Psoas muscle (tissue), 8 donors: ENCODE measurements at places on chromosomes 4 and X. TPM values are rescaled to one million over a fixed set of nuclear protein-coding genes. Genes with fewer than 3 reads are reported as not detected.
A peak's percentile ranks its signal among the peaks of the same experiment; 100 is the strongest.

CLIC2 gene
- total RNA-seq = 6.2 TPM

POU4F2 gene
- total RNA-seq = not detected

ART3 gene
- total RNA-seq = 218 TPM

RS1 gene
- not detected for total RNA-seq

PPARGC1A gene
- 7.8 TPM for total RNA-seq

TAF7L gene
- total RNA-seq = not detected

WDR19 gene
- 4.2 TPM for total RNA-seq

DNA sequence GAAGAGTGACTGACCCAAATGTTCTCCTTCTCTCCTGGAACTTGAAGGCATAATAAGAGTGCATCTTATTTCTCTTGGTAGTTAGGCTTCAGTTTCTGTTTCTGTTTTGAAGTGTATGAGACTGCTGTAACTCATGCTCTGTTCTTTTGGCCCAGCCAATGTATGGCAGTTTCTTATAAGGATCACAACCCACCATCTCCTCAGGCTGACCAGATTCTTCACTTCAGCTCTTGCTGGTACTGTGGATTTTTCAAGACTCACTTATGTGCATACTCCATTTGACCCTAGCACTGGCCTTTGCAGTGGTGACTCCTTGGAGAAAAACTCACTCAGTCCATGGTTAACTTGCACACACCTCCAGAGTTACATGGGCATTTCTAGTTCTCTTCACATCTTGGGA lies 9.6 kb upstream of the YTHDC1 start:
- no peak for DNase-seq
- H3K36me3 ChIP-seq = no peaks in the 10 kb centered on the region
- H3K27ac ChIP-seq = no peak overlapping the region
- H3K4me3 ChIP-seq = no peak overlapping the region
- no peaks in the 10 kb centered on the region for H3K27me3 ChIP-seq
- H3K4me1 ChIP-seq = no peaks in the 10 kb centered on the region

DNA sequence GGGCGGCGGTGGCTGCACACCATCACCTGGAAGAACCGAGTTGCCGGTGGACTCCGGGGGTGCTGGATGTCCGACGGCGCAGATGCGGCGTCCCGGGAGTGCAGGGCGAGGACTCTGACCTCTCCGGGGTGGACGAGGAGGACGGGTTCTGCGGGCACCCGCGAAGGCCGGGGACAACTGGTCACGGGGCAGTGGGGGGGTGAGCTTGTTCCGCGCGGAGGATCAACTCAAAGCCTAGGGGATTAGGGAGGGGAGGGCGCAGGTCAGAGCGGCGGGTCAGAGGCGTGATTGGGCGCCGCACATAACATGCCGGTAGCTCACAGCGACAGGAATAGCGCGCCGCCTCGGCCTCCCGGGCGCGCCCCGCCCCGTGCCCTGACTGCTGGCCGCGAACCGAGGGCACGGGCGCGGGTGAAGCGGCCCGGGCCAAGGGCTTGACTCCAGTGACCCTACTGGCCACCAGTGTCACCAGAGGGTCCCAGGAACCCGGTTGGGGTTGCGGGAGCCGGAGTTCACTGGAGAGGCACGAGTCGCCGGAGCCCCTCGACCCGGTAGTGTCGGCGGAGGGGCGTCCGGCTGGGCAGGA lies at the start of gene KLHL34:
Gene KLHL34 (minus strand): TSS at position 179 of the 586 bp plus-strand sequence. CDS start 542 bp downstream, outside the sequence.
- H3K36me3 ChIP-seq = no peaks in the 10 kb centered on the region
- no peaks in the 10 kb centered on the region for H3K4me1 ChIP-seq
- DNase-seq = peak; percentile 44
- H3K27me3 ChIP-seq = no peaks in the 10 kb centered on the region
- peak within 1 kb of the TSS; percentile 65 for H3K4me3 ChIP-seq
- H3K27ac ChIP-seq = peak within 1 kb of the TSS; percentile 94

DNA sequence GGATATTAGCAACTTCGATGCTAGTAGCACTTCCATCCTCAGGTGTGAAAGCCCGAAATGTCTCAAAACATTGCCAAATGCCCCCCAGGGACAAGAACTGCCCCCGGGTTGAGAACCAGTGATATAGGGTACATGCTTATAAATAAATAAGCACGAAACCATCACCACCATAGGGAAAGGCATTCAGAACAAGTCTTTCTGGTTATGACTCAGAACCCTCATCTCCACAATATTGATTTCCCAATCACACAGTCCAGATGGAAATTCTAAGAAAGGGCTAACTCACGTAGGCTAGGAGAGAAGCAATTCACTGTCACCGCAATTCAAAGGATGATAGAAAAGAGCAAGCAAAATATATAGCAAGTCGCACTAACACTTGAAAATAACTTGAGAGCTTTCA lies 84.8 kb downstream of the ANOS1 start:
- H3K4me3 ChIP-seq = no peak overlapping the region
- DNase-seq = no peak
- H3K4me1 ChIP-seq = no peaks in the 10 kb centered on the region
- no peaks in the 10 kb centered on the region for H3K27me3 ChIP-seq

GRCh38 chrX:101485212-101485949 lies at the start of gene ARMCX4:
TSS of gene ARMCX4 (plus strand) at chrX:101485456. CDS start at chrX:101488590, 3,134 bp downstream.
- no peaks in the 10 kb centered on the region for H3K27me3 ChIP-seq
- peaks cover 6% of the 10 kb centered on the region for H3K36me3 ChIP-seq
- peak within 1 kb of the TSS; percentile 73 for H3K27ac ChIP-seq
- H3K4me3 ChIP-seq = peak within 1 kb of the TSS; percentile 63

GRCh38 chrX:22395372-22395771 lies 122.7 kb downstream of the CBLL2 start:
- no peak overlapping the region for H3K4me3 ChIP-seq
- no peak for DNase-seq
- no peak overlapping the region for H3K27ac ChIP-seq
- H3K27me3 ChIP-seq = no peaks in the 10 kb centered on the region
- no peaks in the 10 kb centered on the region for H3K36me3 ChIP-seq
- H3K4me1 ChIP-seq = no peaks in the 10 kb centered on the region

- peaks cover 3% of the 10 kb centered on the region for H3K27me3 ChIP-seq
- no peak overlapping the region for H3K27ac ChIP-seq
- H3K4me3 ChIP-seq = no peak overlapping the region
- no peaks in the 10 kb centered on the region for H3K4me1 ChIP-seq
- H3K36me3 ChIP-seq = no peaks in the 10 kb centered on the region
These were observed 104.9 kb upstream of the PSAPL1 start for GRCh38 chr4:7539659-7540058.

GRCh38 chr4:155491336-155492120 lies 114.8 kb upstream of the MAP9 start:
- no peaks in the 10 kb centered on the region for H3K36me3 ChIP-seq
- H3K4me3 ChIP-seq = no peak overlapping the region
- no peaks in the 10 kb centered on the region for H3K4me1 ChIP-seq
- no peak overlapping the region for H3K27ac ChIP-seq
- no peaks in the 10 kb centered on the region for H3K27me3 ChIP-seq

GRCh38 chrX:15399962-15400391 lies 15.8 kb upstream of the VEGFD start:
- H3K36me3 ChIP-seq = no peaks in the 10 kb centered on the region
- H3K27ac ChIP-seq = no peak overlapping the region
- H3K27me3 ChIP-seq = no peaks in the 10 kb centered on the region
- no peaks in the 10 kb centered on the region for H3K4me1 ChIP-seq

DNA sequence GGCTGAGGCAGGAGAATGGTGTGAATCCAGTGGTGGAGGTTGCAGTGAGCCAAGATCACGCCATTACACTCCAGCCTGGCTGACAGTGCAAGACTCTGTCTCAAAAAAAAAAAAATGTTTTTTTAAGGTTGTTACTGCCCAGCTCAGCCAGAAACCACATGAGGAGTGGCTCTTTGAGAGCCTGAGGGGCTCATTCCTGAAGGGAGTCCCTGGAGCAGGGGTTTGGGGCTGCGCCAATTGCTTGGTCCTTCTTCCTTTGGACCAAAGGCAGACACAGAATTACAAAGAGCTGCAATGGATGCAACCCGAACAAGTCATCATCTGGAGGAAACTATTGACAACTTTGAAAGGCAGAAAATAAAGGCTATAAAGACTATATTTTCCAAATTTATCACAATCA lies 60.6 kb upstream of the WWC2 start:
- no peaks in the 10 kb centered on the region for H3K27me3 ChIP-seq
- no peak overlapping the region for H3K27ac ChIP-seq
- H3K4me1 ChIP-seq = no peaks in the 10 kb centered on the region
- H3K4me3 ChIP-seq = no peak overlapping the region
- no peaks in the 10 kb centered on the region for H3K36me3 ChIP-seq
- no peak for DNase-seq

DNA sequence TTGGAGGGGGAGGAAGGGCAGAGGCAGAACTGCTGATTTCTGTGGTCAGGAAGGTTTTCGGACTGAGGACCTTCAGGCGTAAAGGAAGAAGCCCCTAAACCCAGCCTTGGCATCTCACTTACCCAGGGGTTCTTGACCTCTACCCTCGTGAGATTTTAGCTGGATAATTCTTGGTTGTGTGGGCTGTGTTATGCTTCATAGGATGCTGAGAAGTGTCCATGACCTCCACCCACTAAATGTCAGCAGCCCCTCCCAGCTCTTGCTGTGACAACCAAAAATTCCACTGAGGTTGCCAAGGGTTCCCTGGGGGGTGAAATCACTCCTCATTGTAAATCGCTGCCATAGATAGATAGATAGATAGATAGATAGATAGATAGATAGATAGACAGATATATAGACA lies 5.8 kb upstream of the CRLF2 start:
- H3K36me3 ChIP-seq = no peaks in the 10 kb centered on the region
- H3K4me1 ChIP-seq = no peaks in the 10 kb centered on the region
- H3K27me3 ChIP-seq = peaks cover 7% of the 10 kb centered on the region
- no peak for DNase-seq
- H3K27ac ChIP-seq = no peak overlapping the region
- no peak overlapping the region for H3K4me3 ChIP-seq

GRCh38 chr4:163042306-163042705 lies 124.4 kb downstream of the NAF1 start:
- no peak overlapping the region for H3K27ac ChIP-seq
- no peak overlapping the region for H3K4me3 ChIP-seq
- H3K4me1 ChIP-seq = no peaks in the 10 kb centered on the region
- DNase-seq = no peak

- no peaks in the 10 kb centered on the region for H3K27me3 ChIP-seq
- H3K4me3 ChIP-seq = no peak overlapping the region
- no peaks in the 10 kb centered on the region for H3K36me3 ChIP-seq
- no peak for DNase-seq
These were observed 406.7 kb upstream of the SPANXN1 start for GRCh38 chrX:144840616-144841015.

- H3K27ac ChIP-seq = peak overlapping the region; percentile 84
- no peaks in the 10 kb centered on the region for H3K27me3 ChIP-seq
- H3K36me3 ChIP-seq = peaks cover 28% of the 10 kb centered on the region
- peak overlapping the region; percentile 69 for H3K4me3 ChIP-seq
- peaks cover 26% of the 10 kb centered on the region for H3K4me1 ChIP-seq
These were observed 22.2 kb downstream of the FABP2 start for GRCh38 chr4:119299741-119300100.

DNA sequence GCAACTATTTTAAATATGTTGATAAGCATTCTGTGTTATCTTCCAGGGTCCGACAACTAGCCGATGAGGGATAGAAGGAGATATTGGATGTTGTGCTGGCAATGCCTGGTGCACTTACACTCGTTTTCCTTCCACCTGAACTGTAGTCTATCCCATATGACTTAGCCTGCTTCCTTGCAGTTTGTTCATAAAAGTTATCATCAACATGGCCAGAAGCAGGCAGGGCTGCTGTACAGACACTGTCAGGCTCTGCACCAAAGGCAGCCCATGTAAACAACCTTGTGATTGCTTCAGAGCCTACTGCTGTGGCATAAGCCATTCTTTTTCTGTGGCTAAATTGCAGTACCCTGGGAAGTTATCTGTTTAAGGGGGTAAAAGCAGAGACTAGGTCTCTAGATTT lies 1.6 kb downstream of the MAPK10 start:
- H3K4me3 ChIP-seq = no peak overlapping the region
- no peaks in the 10 kb centered on the region for H3K4me1 ChIP-seq
- H3K36me3 ChIP-seq = no peaks in the 10 kb centered on the region

DNA sequence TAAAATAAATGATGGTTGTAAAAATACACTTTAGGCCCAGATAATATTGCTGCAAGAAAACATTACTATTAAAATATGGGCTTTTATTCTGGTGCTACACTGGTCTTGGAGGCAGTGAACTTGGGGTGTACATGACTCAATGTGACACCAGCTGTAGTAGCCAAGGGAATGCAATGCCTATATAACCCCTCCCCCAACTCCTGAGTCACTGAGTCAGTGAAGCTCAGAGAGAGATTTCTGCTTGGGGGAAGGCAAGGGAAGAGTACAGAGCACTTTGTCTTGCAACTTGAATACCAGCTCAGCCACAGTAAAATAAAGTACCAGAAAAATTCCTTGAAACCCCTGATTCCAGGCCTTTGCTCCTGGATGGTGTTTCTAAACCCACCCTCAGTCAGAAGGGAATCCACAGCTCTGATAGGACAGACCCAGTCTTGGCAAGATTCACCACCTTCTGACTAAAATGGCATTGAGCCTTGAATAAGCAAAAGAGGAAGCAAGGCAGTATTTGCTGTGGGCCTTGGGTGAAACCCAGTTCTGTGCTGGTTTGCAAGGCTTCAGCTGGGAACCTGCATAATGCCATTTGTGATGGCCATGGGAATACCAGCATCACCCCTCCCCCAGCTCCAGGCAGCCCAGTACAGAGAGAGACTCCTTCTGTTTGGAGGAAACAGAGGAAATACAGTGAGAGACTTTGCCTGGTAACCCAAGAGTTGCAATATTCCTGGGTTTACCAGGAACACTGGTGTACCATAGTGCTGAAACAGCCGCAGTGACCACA lies 209.9 kb downstream of the IQCM start:
- DNase-seq = no peak
- no peak overlapping the region for H3K4me3 ChIP-seq
- H3K4me1 ChIP-seq = no peaks in the 10 kb centered on the region
- no peaks in the 10 kb centered on the region for H3K27me3 ChIP-seq
- no peak overlapping the region for H3K27ac ChIP-seq

DNA sequence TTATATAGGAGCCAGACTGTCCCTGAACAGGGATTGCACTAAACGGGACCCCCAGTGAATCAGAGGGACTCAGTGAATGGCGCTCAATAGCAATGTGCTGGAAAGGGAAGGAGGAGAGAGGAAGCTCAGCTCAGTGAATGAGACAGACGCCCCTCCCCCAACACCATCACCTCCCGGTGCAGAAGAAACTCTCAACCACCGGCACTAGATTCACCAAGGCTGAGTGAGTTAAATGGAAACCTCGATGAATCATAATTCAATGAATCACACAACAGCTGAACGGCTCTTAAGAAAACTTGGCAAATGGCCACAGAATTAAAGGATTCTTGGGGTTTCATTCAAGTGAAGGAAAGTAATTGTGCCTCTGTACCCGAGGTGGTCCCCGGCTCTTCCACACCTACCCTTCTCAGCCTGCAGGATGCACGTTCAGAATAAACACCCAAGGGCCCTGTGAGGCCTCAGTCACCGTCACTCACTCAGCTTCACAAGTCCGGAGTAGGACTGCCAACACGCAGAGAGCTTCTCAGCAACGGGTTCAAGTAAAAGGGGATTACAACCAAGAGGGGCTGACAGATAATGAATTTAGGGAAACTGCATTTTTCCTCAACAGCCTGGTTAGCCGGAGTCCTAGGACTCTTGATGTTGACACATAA lies 29.3 kb downstream of the CRMP1 start:
- no peaks in the 10 kb centered on the region for H3K4me1 ChIP-seq
- H3K36me3 ChIP-seq = no peaks in the 10 kb centered on the region
- no peak for DNase-seq
- H3K27ac ChIP-seq = no peak overlapping the region
- H3K4me3 ChIP-seq = no peak overlapping the region

- H3K27ac ChIP-seq = no peak within 1 kb of the TSS
- H3K4me3 ChIP-seq = peak within 1 kb of the TSS; percentile 37
- H3K4me1 ChIP-seq = no peaks in the 10 kb centered on the region
- no peaks in the 10 kb centered on the region for H3K36me3 ChIP-seq
- H3K27me3 ChIP-seq = no peaks in the 10 kb centered on the region
These were observed at the start of gene KLHL4 for GRCh38 chrX:87517571-87518141. TSS of gene KLHL4 (plus strand) at chrX:87517802. CDS start at chrX:87517894, 92 bp downstream.
